ENCODE measurements at places on chromosomes 16 and 17.

DNA sequence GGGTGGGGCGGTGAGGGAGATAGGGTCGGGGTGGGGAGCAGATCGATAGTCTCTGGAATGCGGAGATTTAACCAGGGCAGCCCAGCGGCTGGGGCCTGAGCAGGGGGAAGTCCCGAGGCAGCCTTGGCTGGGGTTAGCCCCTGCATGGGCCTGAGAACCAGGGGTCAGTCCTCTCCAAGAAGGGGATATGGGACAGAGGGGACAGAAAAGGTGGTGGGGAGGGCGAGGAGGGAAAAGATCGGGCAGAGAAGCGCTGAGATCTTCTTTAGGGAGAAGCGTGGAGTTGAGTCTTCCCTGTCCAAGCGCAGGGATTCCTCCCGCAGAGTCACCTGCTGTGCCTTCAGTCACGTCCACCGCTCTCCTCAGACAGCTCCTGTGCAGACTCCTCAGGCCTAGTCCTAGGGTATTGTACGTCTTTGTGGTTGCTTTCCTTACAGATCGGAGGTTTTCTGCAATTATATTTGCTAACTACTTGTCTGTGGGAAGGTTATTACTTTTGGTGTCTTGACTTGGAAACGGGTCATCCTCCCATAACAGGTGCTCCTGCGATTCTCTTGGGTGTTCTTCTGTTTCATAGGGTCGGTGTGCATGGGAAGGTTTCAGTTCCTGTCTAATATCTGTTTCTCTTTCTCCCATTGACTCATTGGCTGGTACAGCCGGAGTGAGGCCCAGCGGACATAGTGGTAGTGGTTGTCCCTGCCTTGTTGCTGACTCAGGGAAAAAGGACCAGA is 952 bp downstream of the CD300A start:
- no peak for DNase-seq

GRCh38 chr16:1923299-1924034 is 5.3 kb upstream of the HS3ST6 start:
- no peak for DNase-seq

DNA sequence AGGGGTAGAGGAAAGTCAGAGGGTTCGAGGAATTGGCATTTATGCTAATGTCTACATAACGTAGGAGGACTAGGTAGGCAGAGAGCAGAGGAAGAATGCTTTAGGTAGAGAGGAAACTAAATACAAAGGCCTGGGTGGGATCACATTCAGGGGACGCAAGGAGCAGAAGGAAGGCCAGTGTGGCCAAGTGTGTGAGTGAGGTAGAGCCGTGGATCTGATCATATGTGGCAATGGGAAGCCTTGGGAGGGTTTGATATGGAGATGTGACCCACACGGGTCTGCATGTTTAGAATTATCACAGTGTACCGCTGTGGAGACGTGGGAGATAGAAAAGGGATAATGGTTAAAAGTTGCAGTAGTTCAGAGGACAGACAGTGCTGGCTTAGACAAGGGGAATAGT is 43.1 kb downstream of the HLF start:
- DNase-seq = no peak

DNA sequence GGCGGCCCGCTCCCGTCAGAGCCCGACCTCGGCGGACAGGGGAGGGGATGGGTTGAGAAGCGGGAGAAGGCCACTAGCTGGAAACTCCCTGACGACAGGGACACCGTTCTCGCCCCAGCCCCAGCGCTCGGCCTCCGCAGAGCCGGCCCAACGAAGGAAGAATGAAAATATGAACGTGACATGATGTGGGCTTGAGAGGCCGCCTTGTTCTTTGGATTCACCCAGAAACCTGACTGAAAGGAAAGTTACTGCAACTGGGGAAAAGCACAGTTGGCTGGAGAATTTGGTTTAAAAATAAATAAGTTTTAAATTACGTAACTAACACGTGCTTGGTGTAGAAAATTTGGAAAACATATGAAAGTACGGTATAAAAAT is 21.1 kb downstream of the NPTX1 start:
- no peak for DNase-seq

- DNase-seq = no peak
These were observed 3.3 kb upstream of the TNFRSF13B start for GRCh38 chr17:16975277-16975651.

GRCh38 chr17:3603870-3604259 is 5.3 kb downstream of the TRPV1 start:
- no peak for DNase-seq

DNA sequence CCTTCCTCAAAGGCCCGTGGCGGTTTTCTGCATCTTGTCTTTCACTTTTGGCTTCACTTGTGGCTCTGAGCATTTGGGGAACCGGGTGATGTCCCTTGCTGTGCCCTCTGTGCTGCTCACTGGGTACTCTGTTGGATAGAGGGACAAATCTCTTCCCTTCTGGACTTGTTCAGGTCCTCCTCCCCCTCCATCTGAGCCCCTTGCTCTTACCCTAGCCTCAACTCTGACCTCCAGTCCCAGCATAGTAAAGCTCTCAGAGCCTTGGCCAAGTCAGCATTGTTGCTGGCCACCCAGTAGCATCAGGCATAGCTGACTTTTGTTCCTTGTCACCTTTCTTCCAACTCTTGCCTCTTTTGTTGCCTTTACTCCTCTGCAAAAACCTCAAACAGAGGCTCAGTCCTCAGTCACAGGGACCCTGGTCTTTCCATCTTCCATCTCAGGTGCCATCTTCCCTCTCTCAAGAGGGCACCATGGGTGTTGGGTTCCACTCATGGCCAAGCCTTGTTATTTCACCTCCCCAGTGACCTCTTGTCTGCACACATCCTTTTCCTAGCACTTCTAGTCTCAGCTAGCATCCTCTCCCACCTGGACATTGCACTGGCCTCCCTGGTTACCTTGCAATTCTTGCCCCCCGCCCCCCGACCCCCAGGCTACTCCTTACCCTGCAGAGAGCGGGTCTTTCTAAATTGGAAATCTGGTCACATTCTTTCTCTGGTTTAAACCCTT is 393 bp upstream of the PSMB10 start:
- no peak for DNase-seq
